ENCODE measurements at places on chromosomes 11 and 22.

DNA sequence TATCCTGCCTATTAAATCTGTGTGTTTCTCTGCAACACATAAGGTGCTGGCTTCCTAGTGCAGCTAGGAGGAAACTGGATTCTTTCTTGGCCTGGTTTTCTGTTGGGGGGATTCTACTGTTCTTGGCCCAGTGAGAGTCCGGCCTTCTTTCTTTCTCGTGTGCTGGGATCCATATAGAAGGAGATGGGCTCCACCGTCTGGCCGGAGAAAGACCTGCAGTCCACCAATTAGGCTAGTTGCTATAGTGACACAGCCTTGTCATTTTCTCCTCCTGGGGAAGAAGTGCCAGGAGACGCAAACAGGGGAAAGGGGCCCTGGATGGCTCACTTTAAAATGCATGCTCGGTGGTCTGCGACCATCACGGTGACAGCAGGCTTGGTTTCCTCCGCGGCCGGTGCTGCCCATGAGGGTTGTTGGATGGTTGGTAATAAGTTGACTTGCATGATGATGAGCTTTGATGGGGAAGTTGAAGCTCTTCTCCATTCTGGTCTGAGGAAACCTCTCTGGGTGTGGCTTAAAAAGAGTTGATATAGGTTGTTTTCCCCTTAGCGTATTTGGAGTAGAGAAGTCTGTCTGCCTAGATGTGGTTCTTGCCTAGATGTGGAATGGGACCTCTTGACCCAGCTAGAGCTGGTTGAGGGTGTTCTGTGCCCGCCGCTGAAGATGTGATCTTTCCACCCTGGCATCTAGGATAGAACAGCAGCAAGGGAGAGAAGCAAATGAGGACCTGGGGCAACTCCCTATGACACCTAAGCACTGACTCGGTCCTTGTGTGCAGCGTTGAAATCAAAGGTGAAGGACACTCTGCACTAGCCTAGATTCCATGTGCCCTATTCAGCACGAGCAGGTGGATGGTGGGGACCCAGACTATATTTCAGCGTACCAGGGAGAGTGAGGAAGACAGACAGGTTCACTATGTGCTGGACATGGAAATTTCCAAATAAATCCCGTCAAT is 1335.0 kb downstream of the BRD1 start:
- no peaks in the 10 kb centered on the region for H3K27me3 ChIP-seq
- no peaks in the 10 kb centered on the region for H3K4me1 ChIP-seq
- peak; percentile 60 for DNase-seq

DNA sequence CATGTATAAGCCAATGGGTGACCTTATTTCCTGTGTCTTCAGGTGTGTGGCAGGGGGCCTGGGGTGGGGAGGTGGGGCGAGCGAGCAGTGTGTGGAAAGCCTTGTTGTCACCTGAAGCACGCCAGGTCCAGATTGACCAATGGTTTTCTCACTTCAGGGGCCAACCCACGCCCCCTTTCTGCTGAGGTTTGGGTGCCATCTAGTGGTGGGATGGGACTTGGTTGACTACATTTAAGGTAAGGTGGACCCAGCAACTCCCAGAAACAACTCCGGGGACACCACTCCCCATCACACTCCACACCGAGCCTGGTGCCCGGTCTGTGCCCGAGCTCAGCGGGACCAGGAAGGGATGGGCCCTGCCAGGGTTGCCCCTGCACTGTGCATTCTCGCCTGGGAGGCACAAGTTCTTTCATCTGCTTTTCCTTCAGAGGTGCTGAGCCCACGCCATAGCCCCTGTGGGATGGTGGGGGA is 40.0 kb downstream of the TPCN2 start:
- H3K4me3 ChIP-seq: no peak overlapping the region
- DNase-seq: peak; percentile 86
- H3K36me3 ChIP-seq: no peaks in the 10 kb centered on the region
- H3K4me1 ChIP-seq: no peaks in the 10 kb centered on the region

- H3K36me3 ChIP-seq: no peaks in the 10 kb centered on the region
- no peaks in the 10 kb centered on the region for H3K4me1 ChIP-seq
- DNase-seq: peak; percentile 9
- H3K27ac ChIP-seq: no peak overlapping the region
- no peaks in the 10 kb centered on the region for H3K27me3 ChIP-seq
- no peak overlapping the region for H3K4me3 ChIP-seq
These were observed 5.5 kb downstream of the C11orf21 start for GRCh38 chr11:2295971-2296912.

DNA sequence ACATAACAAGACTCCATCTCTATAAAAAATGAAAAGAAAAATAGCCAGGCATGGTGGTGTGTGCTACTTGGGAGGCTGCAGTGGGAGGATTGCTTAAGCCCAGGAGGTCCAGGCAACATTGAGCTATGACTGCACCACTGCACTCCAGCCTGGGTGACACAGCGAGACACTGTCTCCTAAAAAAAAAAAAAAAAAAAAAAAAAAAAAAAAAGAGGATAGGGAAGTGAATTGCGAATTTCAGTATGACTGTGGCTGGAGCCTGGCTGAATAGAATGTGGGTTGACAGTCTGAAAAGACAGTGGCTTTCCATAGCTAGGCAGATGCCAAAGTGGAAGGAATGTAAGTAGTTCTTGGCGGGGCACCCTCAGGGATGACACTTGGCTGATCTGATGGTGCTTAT is 6.4 kb upstream of the LDHAL6A start:
- no peak overlapping the region for H3K27ac ChIP-seq
- H3K27me3 ChIP-seq: no peaks in the 10 kb centered on the region
- no peak overlapping the region for H3K4me3 ChIP-seq
- no peaks in the 10 kb centered on the region for H3K4me1 ChIP-seq
- no peaks in the 10 kb centered on the region for H3K36me3 ChIP-seq

- H3K27ac ChIP-seq: no peak overlapping the region
- H3K36me3 ChIP-seq: no peaks in the 10 kb centered on the region
- peaks cover 4% of the 10 kb centered on the region for H3K27me3 ChIP-seq
- H3K4me1 ChIP-seq: no peaks in the 10 kb centered on the region
- H3K4me3 ChIP-seq: no peak overlapping the region
- no peak for DNase-seq
These were observed 12.6 kb upstream of the NECTIN1 start for GRCh38 chr11:119741369-119742262.

DNA sequence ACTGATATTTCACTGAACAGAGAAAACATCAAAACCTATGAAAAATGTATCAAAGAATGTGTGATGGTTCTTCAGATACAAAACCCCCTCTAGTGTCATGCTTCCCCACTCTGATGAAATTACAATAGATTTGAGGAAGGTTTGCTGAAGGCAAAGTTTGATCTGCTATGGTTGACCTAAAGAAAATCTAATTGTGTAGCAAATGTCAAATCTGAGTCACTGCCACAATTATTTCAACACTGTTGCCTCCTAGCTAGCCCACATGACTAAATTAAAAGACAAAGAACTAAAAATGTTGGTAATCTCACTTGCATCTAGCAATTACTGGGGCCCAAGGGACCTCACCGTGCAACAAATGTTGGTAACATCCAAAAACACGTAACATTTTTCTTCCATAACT is 728.0 kb downstream of the DLG2 start:
- no peaks in the 10 kb centered on the region for H3K27me3 ChIP-seq
- H3K27ac ChIP-seq: no peak overlapping the region
- H3K4me3 ChIP-seq: no peak overlapping the region
- H3K36me3 ChIP-seq: no peaks in the 10 kb centered on the region
- H3K4me1 ChIP-seq: no peaks in the 10 kb centered on the region
- no peak for DNase-seq

GRCh38 chr11:48116437-48117228 is 100.0 kb upstream of the OR4B1 start:
- DNase-seq: no peak
- H3K36me3 ChIP-seq: no peaks in the 10 kb centered on the region
- H3K27me3 ChIP-seq: no peaks in the 10 kb centered on the region
- no peak overlapping the region for H3K27ac ChIP-seq
- no peak overlapping the region for H3K4me3 ChIP-seq
- no peaks in the 10 kb centered on the region for H3K4me1 ChIP-seq

DNA sequence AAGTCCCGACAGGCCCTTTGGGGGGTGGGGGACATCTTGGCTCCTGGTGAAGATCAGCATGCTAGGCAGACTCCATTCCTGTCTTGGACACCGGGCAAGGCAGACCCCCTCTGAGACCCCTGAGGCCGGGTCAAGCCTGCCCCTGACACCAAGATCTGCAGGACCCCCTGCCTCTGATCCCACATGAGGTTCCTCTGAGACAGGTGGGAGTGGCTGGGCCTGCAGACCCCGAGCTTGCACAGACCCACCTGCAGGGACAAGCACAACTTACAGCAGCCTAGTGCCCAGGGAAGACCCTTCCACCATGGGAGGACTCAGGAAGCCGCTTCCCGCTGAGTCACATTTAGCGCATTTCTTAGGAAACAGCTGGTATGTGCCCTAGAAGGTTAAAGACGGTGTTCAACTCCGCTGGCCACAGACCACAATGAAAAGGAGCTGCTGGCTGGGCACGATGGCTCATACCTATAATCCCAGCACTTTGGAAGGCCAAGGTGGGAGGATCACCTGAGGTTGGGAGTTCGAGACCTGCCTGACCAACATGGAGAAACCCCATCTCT is 15.5 kb downstream of the ARVCF start:
- no peak for DNase-seq
- no peak overlapping the region for H3K27ac ChIP-seq
- H3K36me3 ChIP-seq: no peaks in the 10 kb centered on the region
- no peaks in the 10 kb centered on the region for H3K4me1 ChIP-seq
- no peaks in the 10 kb centered on the region for H3K27me3 ChIP-seq
- H3K4me3 ChIP-seq: no peak overlapping the region

GRCh38 chr11:61354208-61354607 is 7.5 kb downstream of the CYB561A3 start:
- DNase-seq: no peak
- no peaks in the 10 kb centered on the region for H3K36me3 ChIP-seq
- no peak overlapping the region for H3K27ac ChIP-seq
- H3K4me1 ChIP-seq: no peaks in the 10 kb centered on the region
- H3K27me3 ChIP-seq: no peaks in the 10 kb centered on the region

DNA sequence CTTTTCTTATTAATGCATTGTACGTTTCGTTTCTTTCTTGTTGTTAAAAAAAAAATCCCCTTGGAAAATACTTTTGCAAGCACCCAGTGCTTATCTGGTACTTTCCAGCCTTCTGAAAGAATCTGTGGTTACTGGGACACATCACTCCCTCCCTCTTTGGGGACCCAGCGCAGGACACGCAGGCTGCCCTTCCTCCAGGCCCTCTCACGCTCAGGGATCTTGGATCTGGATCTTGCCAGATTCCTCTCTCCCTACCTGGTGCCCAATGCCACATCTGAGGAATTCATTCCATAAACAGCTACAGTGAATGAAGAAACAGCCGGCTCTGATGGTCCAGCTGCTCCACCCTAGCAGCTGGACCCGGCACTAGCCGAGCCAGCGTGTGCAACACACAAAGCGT is 55.7 kb downstream of the PHF21B start:
- DNase-seq: no peak
- no peak overlapping the region for H3K4me3 ChIP-seq
- H3K27ac ChIP-seq: no peak overlapping the region
- no peaks in the 10 kb centered on the region for H3K27me3 ChIP-seq
- H3K4me1 ChIP-seq: no peaks in the 10 kb centered on the region
- no peaks in the 10 kb centered on the region for H3K36me3 ChIP-seq

GRCh38 chr11:7612661-7613393 is 60.5 kb downstream of the CYB5R2 start:
- DNase-seq: no peak
- H3K27me3 ChIP-seq: no peaks in the 10 kb centered on the region
- H3K27ac ChIP-seq: no peak overlapping the region
- no peaks in the 10 kb centered on the region for H3K36me3 ChIP-seq
- no peak overlapping the region for H3K4me3 ChIP-seq

DNA sequence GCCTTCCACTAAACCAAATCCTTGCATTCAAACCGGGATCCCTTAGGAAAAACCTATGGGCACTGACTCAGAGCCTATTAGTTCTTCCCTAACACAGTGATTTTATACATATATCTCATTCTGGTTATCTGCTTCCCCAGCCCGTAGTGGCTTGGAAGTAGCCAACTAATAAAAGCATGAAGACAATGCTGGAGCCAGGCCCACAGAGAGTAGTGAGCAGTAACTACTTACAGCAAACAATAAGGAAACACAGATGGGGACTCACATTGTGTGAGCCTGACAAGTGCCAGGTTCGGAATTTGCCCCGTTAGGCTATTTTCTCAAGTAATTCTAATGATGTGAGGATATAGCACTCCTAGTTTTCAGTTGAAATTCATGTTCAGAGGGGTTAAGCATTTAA is 83.3 kb upstream of the OR5AK2 start:
- H3K4me3 ChIP-seq: no peak overlapping the region
- no peaks in the 10 kb centered on the region for H3K36me3 ChIP-seq
- H3K27me3 ChIP-seq: no peaks in the 10 kb centered on the region
- H3K4me1 ChIP-seq: no peaks in the 10 kb centered on the region
- no peak overlapping the region for H3K27ac ChIP-seq

GRCh38 chr22:44628835-44629234 is 73.2 kb upstream of the PRR5 start:
- H3K36me3 ChIP-seq: no peaks in the 10 kb centered on the region
- H3K4me3 ChIP-seq: no peak overlapping the region
- no peaks in the 10 kb centered on the region for H3K27me3 ChIP-seq

DNA sequence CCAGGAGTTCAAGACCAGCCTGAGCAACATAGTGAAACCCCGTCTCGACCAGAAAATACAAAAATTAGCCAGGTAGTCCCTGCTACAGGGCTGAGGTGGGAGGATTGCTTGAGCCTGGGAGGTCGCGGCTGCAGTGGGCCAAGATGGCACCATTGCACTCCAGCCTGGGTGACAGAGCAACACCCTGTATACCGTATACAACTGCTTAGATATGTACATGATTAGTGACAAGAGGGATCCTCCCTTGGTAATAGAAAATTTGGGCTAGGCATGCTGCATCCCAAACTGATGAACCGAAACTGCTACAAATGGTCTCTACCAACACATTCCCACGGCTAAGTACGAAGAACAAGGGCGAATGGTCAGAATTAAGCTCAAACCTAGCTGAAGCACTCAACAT is 12.2 kb upstream of the SLC37A4 start:
- H3K27me3 ChIP-seq: no peaks in the 10 kb centered on the region
- no peaks in the 10 kb centered on the region for H3K4me1 ChIP-seq
- no peaks in the 10 kb centered on the region for H3K36me3 ChIP-seq
- no peak overlapping the region for H3K27ac ChIP-seq
- no peak overlapping the region for H3K4me3 ChIP-seq

- peaks cover 17% of the 10 kb centered on the region for H3K4me1 ChIP-seq
- no peak overlapping the region for H3K27ac ChIP-seq
- H3K36me3 ChIP-seq: no peaks in the 10 kb centered on the region
- no peak overlapping the region for H3K4me3 ChIP-seq
- no peak for DNase-seq
These were observed 1.6 kb upstream of the FGF19 start for GRCh38 chr11:69705351-69705811.

DNA sequence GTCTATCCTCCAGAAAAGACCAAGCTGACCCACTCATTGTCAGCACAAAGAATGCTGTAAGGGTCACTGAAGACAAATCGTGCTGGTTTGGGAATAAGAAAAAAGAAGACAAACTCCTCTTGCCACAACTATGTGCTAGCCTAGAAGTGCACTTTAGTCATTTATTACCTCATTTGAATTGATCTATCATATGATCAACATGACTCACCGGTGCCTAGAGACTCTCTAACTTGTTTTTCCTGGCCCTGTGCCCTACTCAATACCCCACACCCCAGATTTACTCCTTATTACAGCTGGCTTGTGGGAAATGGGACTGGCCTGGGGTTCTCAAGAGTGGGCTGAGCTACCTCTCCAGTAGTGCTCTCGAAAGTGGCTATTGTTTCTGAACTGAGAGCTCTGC is 35.9 kb upstream of the HORMAD2 start:
- no peak overlapping the region for H3K4me3 ChIP-seq
- no peaks in the 10 kb centered on the region for H3K36me3 ChIP-seq
- H3K4me1 ChIP-seq: no peaks in the 10 kb centered on the region
